ENCODE measurements at places on chromosomes 7 and 10. TPM values are rescaled to one million over a fixed set of nuclear protein-coding genes. Genes with fewer than 3 reads are reported as not detected.

- H3K36me3 ChIP-seq, result no peaks in the 10 kb centered on the region
- no peak overlapping the region for H3K4me3 ChIP-seq
- H3K27ac ChIP-seq, result no peak overlapping the region
- H3K27me3 ChIP-seq, result no peaks in the 10 kb centered on the region
- no peaks in the 10 kb centered on the region for H3K4me1 ChIP-seq
- no peak for DNase-seq
These were observed 84.6 kb downstream of the VPS50 start for GRCh38 chr7:93316730-93317129.

- DNase-seq, result peak; percentile 95
- H3K27ac ChIP-seq, result peak within 1 kb of the TSS; percentile 91
- H3K4me1 ChIP-seq, result peaks cover 80% of the 10 kb centered on the region
- no peaks in the 10 kb centered on the region for H3K36me3 ChIP-seq
These were observed at the start of gene ELN for GRCh38 chr7:74027683-74028320. Gene ELN (plus strand): TSS chr7:74028173. CDS start chr7:74028188, 15 bp downstream.

GRCh38 chr7:140917258-140917657 lies 7.5 kb downstream of the BRAF start:
- no peak for DNase-seq
- no peak overlapping the region for H3K27ac ChIP-seq
- no peaks in the 10 kb centered on the region for H3K36me3 ChIP-seq
- no peaks in the 10 kb centered on the region for H3K27me3 ChIP-seq
- no peak overlapping the region for H3K4me3 ChIP-seq

- no peaks in the 10 kb centered on the region for H3K27me3 ChIP-seq
- no peaks in the 10 kb centered on the region for H3K4me1 ChIP-seq
- DNase-seq, result no peak
These were observed 16.3 kb downstream of the FGF8 start for GRCh38 chr10:101759309-101760247.

NANOS1 gene
- not detected for total RNA-seq

DYNC1I1 gene
- total RNA-seq, result 12.0 TPM

DNA sequence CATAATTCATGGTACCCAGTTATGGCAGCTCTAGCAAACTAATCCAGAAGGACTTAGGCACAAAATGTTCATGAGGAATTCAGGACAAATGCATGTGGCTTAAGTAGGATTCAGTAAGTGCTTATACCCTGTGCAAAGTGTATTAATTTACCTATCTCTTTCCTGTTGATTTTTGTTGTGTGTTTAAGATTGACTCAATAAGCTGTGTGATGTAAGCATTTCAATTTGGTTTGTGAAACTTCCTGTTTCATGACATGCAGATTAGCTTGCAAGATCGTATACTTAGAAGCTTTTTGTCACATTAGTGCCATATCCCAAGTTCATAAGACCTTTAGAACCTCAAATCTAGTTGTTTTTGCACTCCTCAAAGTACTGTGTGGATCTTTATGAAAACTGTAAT lies 416.7 kb downstream of the ARL4A start:
- no peak overlapping the region for H3K4me3 ChIP-seq
- H3K27ac ChIP-seq, result no peak overlapping the region
- no peaks in the 10 kb centered on the region for H3K36me3 ChIP-seq
- H3K27me3 ChIP-seq, result no peaks in the 10 kb centered on the region

DNA sequence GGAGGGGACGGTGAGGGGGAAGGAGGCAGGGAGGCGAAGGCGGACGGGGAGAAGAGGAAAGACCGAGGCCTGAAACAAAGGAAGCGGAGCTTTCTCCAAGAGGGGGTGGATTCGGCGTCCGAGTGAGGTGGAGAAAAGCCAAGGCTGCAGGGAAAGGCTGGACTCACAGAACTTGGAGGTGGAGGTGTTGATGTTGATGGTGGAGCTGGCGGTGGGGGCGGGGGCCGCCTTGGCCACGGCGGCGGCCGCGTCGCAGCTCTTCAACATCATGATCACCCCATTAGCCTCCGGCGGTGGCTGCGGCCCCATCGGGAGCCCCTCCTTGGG lies 578 bp downstream of the CACUL1 start:
- no peaks in the 10 kb centered on the region for H3K36me3 ChIP-seq
- no peaks in the 10 kb centered on the region for H3K27me3 ChIP-seq
- H3K4me1 ChIP-seq, result peaks cover 57% of the 10 kb centered on the region
- H3K4me3 ChIP-seq, result peak overlapping the region; percentile 76
- DNase-seq, result no peak

DNA sequence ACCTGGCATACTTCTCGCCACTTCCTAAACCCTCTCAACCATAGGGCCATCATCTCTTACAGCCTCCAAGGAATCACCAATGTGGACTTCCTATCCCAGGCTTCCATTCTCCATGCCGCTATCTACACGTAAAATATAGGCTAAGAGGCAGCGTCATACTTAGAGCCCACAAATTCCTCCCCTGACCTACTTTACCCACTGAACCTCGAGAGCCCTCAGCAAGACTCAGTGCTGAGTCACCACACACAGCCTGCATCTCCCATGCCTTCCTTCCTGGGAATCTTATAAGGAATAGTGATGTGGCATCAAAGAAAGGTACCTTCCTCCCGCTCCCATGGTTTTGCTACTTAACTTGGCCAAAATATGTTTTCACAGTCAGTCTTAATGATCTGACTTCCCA lies 435.6 kb upstream of the NFE2L3 start:
- no peak overlapping the region for H3K27ac ChIP-seq
- no peak overlapping the region for H3K4me3 ChIP-seq
- DNase-seq, result no peak
- no peaks in the 10 kb centered on the region for H3K4me1 ChIP-seq
- H3K27me3 ChIP-seq, result no peaks in the 10 kb centered on the region

C7orf33 gene
- not detected for total RNA-seq

DNA sequence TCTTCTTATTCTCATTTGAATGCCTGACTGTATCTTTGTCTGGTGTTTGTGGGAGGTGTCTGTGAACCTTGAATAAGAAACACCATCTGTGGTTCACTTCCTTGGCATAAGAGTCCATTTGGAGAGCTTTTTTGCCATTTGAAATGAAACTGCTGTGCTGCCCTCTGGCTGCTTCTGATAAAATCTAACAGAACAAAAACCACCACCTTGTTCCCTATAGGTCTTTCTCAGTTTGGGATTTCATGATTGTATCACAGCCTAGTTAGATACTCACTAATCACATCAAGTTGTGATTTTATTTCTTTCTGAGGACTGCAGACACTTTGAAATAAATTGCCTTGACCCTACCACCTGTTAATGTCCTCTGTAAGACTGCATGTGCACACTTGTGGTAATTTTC lies 102.7 kb upstream of the FAM13C start:
- H3K27me3 ChIP-seq, result no peaks in the 10 kb centered on the region
- no peak for DNase-seq
- no peaks in the 10 kb centered on the region for H3K4me1 ChIP-seq
- H3K27ac ChIP-seq, result no peak overlapping the region
- no peak overlapping the region for H3K4me3 ChIP-seq

- H3K4me3 ChIP-seq, result no peak within 1 kb of the TSS
- H3K27me3 ChIP-seq, result no peaks in the 10 kb centered on the region
- no peak for DNase-seq
These were observed at the start of gene WEE2 for GRCh38 chr7:141708351-141708750. Gene WEE2 (plus strand): TSS chr7:141708353. CDS start chr7:141708759, 406 bp downstream.

CREB5 gene
- 23.1 TPM for total RNA-seq

- H3K4me1 ChIP-seq, result no peaks in the 10 kb centered on the region
- no peak overlapping the region for H3K4me3 ChIP-seq
- no peak overlapping the region for H3K27ac ChIP-seq
- no peaks in the 10 kb centered on the region for H3K36me3 ChIP-seq
- no peaks in the 10 kb centered on the region for H3K27me3 ChIP-seq
- DNase-seq, result no peak
These were observed 104.9 kb upstream of the YAE1 start for GRCh38 chr7:39461263-39461820.

- H3K27ac ChIP-seq, result no peak overlapping the region
- no peak overlapping the region for H3K4me3 ChIP-seq
- no peaks in the 10 kb centered on the region for H3K4me1 ChIP-seq
- H3K36me3 ChIP-seq, result peaks cover 8% of the 10 kb centered on the region
These were observed 63.4 kb downstream of the RNF32 start for GRCh38 chr7:156703773-156704482.

SFMBT2 gene
- total RNA-seq, result 12.5 TPM

- H3K4me3 ChIP-seq, result no peak overlapping the region
- H3K27ac ChIP-seq, result peak overlapping the region; percentile 43
- no peaks in the 10 kb centered on the region for H3K36me3 ChIP-seq
- H3K4me1 ChIP-seq, result peaks cover 61% of the 10 kb centered on the region
- DNase-seq, result no peak
- no peaks in the 10 kb centered on the region for H3K27me3 ChIP-seq
These were observed 19.7 kb downstream of the UBTD1 start for GRCh38 chr10:97518301-97519043.

CPN1 gene
- total RNA-seq, result not detected

DNA sequence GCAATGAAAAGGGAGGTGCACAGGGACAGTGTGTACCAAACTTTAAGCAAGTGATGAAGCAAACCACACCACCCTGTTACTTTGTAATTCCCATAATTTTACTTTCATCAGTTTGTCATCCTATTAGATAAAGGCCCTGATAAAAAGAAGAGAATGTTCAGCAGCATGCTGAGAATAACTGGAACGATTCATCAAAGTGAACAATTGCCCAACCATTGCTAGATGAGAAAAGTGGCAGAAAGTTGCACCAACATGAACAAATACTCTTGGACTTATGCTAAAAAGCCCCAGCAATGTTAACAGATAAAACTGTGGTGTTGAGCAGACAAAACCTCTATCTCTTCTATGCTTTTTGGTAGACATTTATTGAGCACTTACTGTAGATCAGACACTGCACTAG lies 75.5 kb upstream of the PCGF5 start:
- H3K4me1 ChIP-seq, result no peaks in the 10 kb centered on the region
- no peak overlapping the region for H3K27ac ChIP-seq
- H3K36me3 ChIP-seq, result no peaks in the 10 kb centered on the region
- DNase-seq, result no peak
- no peaks in the 10 kb centered on the region for H3K27me3 ChIP-seq
- no peak overlapping the region for H3K4me3 ChIP-seq

DNA sequence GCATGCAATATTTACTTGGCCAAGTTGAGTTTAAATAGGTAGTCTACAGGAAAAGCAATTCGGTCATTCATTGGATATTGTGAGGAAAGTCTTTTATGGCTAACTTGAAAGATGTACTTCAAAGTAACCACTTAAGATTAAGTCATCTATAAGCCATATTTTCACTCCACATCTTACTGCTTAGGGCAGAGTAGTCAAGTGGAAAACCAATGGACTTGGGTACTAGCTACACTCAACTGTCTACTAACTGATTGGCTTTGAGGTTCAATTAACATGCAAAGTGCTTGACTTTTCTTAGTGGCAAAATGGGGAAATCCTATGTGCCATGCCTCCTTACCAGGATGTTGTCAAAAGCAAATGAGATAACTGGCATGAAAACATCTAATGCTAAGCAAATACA lies 51.0 kb downstream of the CAV1 start:
- no peaks in the 10 kb centered on the region for H3K36me3 ChIP-seq
- no peak for DNase-seq
- no peak overlapping the region for H3K27ac ChIP-seq

ZNF425 gene
- total RNA-seq, result 2.9 TPM

GRCh38 chr10:72016608-72017300 lies 52.6 kb downstream of the CHST3 start:
- H3K4me1 ChIP-seq, result peaks cover 24% of the 10 kb centered on the region
- no peaks in the 10 kb centered on the region for H3K36me3 ChIP-seq
- no peak overlapping the region for H3K4me3 ChIP-seq
- no peaks in the 10 kb centered on the region for H3K27me3 ChIP-seq
- no peak for DNase-seq

FZD8 gene
- 7.6 TPM for total RNA-seq

CYP3A7 gene
- not detected for total RNA-seq

DNA sequence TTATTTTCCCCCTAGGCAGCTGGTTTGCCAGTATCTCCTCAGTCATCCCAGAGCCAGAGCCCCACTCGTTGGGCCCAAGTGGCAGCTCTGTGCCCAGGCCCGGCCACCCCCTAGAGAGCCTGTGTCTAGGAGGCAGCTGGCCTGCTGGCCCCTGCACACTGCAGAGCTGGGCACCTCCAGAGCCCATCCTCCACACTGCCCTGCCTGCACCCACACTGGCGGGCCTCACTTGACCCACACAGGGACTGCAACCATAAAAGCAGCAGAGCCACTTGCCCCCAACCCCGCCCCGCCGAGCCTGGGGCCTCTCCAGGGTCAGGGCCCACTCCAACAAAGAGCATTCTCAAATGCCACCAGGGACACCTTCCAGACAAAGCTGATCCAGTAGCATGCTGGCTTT lies 5.4 kb downstream of the ASB13 start:
- H3K27me3 ChIP-seq, result no peaks in the 10 kb centered on the region
- peaks cover 42% of the 10 kb centered on the region for H3K4me1 ChIP-seq
- DNase-seq, result no peak
- H3K4me3 ChIP-seq, result no peak overlapping the region
- H3K36me3 ChIP-seq, result no peaks in the 10 kb centered on the region
- no peak overlapping the region for H3K27ac ChIP-seq

GRCh38 chr10:110327262-110327914 lies 22.7 kb upstream of the SMNDC1 start:
- H3K4me1 ChIP-seq, result no peaks in the 10 kb centered on the region
- no peaks in the 10 kb centered on the region for H3K27me3 ChIP-seq
- H3K36me3 ChIP-seq, result no peaks in the 10 kb centered on the region
- no peak overlapping the region for H3K27ac ChIP-seq
- DNase-seq, result no peak
- no peak overlapping the region for H3K4me3 ChIP-seq

SRRM3 gene
- total RNA-seq, result 9.8 TPM

HOXA5 gene
- 6.1 TPM for total RNA-seq

DNA sequence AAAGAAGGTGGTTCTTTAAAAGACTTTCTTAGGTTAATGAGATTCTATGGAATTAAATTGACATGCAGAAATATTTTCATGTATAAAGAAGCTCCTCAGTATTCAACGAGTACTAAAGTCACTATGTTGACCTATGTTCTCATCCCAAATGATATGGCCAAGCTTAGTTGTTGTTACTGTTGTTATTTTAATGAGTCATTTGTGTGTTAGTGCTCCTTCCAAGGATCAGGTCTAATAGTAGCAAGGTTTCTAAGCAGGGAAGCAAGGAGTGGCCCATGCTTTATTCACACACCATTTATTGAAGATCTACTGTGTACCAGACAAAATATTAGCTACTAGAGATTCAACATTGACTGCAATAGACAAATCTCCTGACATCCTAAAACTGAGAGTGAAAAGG lies 41.9 kb downstream of the LRRN3 start:
- DNase-seq, result no peak
- peaks cover 5% of the 10 kb centered on the region for H3K4me1 ChIP-seq

- H3K36me3 ChIP-seq, result no peaks in the 10 kb centered on the region
- peak overlapping the region; percentile 95 for H3K27ac ChIP-seq
- H3K4me3 ChIP-seq, result peak overlapping the region; percentile 94
- DNase-seq, result no peak
- peaks cover 63% of the 10 kb centered on the region for H3K4me1 ChIP-seq
These were observed 41.6 kb downstream of the HK1 start for GRCh38 chr10:69319841-69320316.

- H3K4me1 ChIP-seq, result no peaks in the 10 kb centered on the region
- no peak overlapping the region for H3K4me3 ChIP-seq
- H3K27ac ChIP-seq, result no peak overlapping the region
- H3K27me3 ChIP-seq, result no peaks in the 10 kb centered on the region
- no peak for DNase-seq
These were observed 40.9 kb upstream of the MTPN start for GRCh38 chr7:136018104-136018503.

GRCh38 chr7:42843205-42843800 lies 68.6 kb downstream of the C7orf25 start:
- H3K27ac ChIP-seq, result no peak overlapping the region
- no peak for DNase-seq
- no peaks in the 10 kb centered on the region for H3K27me3 ChIP-seq
